ENCODE measurements at places on chromosomes 7 and 10.

- no peak for DNase-seq
These were observed 259.3 kb downstream of the ARHGAP12 start for GRCh38 chr10:31669357-31669756.

GRCh38 chr10:92239600-92240288 is 51.1 kb downstream of the CPEB3 start:
- peak; percentile 29 for DNase-seq

GRCh38 chr10:114070710-114071109 is 27.0 kb downstream of the ADRB1 start:
- DNase-seq = no peak

DNA sequence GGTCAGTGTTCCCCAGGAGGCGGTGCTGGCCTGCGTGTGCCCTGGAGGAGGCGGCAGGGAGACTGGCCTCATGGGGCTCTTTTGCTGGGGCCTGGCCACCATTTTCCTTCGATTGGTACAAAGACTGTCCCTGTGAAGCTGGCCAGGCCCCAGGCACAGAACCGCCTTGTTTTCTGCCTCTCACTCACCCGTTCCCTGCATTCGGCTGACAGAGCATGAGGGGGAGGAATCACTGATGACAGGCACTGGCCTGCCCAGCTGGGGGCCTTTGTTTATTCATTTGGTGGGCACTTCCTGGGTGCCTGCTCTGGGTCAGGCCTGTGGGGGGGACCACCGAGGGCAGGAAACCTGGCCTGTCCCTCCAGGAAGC is 139.2 kb downstream of the FAM53B start:
- DNase-seq = no peak

DNA sequence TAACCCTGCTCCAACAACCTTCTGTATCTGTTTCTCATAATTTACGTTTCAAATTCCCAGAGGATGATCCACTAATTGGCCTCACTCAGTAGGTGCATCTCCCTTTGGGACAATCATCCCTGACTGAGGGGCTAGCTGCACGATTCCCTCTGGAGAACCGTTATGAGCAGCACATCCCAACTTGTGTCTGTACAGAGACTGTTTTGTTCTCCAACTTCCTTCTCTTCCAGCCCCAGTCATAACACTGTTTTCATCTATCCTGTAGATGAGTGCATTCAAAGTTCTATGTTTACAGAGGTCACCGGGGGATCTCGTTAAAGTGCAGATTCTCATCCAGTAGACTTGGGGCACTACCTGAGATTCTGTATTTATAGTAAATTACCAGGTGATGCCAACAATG is 187.2 kb downstream of the REEP3 start:
- no peak for DNase-seq

GRCh38 chr7:155466814-155467733 is 9.1 kb downstream of the EN2 start:
- no peak for DNase-seq

GRCh38 chr10:45308707-45309106 is 6.7 kb downstream of the OR13A1 start:
- no peak for DNase-seq

All from T-cell (primary cell).